Foreskin keratinocyte (primary cell): ENCODE measurements at places on chromosomes 16 and 17. TPM values are rescaled to one million over a fixed set of nuclear protein-coding genes. Genes with fewer than 3 reads are reported as not detected.

GRCh38 chr16:17921357-17921978 lies 415.1 kb downstream of the NPIPA8 start:
- DNase-seq, result no peak

DNA sequence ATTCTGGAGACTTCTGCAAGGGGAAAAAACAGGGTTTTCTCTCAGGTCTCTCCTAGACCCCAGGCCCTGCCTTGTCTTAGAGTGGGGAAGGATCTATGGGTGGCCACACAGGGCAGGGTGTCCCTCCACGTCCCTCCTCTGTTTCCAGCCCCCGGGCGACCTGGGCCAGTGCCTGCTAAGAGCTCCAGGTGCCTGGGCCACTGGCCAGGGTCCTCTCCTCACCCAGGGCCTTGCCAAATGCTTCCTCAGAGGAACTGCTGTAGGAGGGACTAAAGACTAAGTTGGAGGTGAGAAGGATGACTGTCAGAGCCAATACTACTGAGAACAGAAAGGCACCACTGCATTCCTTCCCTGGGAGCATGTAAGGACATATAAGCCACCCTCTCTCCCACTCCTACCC lies 11.4 kb downstream of the NOS2 start:
- no peak for DNase-seq

DNA sequence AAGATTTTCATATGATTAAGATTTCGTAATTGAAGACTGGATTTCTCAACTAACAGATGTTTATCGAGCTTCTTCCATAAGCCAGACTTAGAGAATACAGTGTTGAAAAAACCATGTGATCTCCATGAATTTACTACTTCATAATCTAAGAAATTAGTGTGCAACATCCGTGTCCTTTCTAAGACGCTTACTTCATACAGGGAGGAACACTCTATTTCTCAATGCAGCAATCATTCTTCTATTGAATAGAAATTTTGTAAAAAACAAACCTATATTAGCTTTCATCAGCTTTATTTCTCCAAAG lies 946.3 kb downstream of the KCNJ2 start:
- DNase-seq, result no peak

- DNase-seq, result no peak
Observed at GRCh38 chr17:65058146-65058545, 1.6 kb upstream of the GNA13 start.

DNA sequence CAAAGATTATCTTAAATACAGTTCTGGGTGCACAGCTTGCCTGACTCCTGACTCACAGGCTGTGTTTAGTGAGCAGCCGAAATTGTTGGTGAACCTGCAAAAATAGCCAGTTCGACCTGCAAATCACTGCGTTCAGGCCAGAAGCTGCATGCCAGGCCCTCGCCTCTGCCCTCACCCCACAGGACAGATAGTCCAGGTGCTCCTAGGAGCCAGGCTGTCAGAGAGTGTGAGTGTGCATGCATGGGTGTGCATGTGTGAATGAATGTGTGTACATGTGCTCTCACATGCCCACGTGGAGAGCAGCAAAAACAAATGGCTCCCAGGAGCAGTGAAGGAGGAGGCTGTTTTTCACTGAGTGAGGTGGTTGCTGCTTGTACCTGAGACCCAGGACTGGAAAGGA lies 131.8 kb downstream of the ABCC12 start:
- no peak for DNase-seq

The HBA1 gene
- not detected in 2 replicates for total RNA-seq

The CDT1 gene
- 24.1 and 26.3 TPM in 2 replicates for total RNA-seq

The ADGRG3 gene
- not detected in 2 replicates for total RNA-seq

The XYLT1 gene
- total RNA-seq, result 11.5 and 21.9 TPM in 2 replicates
